ENCODE measurements at places on chromosomes 16 and 17.

DNA sequence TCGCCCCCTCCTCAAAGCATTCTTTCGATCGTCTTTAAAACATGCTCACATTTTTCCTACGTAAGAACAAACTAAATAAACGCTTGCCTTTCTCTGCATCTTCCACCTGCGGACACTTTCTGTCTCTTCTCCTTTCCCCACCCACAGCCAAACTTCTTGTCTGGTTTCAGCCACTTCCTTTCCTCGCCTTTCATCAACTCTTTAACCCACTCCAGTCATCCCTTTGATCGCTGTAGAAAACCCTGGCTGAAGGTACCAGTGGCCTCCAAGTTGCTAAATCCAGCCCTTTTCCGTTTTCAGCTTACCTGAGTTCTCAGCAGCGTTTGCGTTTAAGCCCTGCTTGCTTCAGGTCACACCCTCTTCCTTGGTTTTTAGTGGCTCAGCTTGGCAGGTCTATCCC lies 483 bp downstream of the RPA1 start:
- peak; percentile 58 for DNase-seq

- DNase-seq: no peak
Observed at GRCh38 chr17:19288453-19288852, 51.3 kb downstream of the EPN2 start.

DNA sequence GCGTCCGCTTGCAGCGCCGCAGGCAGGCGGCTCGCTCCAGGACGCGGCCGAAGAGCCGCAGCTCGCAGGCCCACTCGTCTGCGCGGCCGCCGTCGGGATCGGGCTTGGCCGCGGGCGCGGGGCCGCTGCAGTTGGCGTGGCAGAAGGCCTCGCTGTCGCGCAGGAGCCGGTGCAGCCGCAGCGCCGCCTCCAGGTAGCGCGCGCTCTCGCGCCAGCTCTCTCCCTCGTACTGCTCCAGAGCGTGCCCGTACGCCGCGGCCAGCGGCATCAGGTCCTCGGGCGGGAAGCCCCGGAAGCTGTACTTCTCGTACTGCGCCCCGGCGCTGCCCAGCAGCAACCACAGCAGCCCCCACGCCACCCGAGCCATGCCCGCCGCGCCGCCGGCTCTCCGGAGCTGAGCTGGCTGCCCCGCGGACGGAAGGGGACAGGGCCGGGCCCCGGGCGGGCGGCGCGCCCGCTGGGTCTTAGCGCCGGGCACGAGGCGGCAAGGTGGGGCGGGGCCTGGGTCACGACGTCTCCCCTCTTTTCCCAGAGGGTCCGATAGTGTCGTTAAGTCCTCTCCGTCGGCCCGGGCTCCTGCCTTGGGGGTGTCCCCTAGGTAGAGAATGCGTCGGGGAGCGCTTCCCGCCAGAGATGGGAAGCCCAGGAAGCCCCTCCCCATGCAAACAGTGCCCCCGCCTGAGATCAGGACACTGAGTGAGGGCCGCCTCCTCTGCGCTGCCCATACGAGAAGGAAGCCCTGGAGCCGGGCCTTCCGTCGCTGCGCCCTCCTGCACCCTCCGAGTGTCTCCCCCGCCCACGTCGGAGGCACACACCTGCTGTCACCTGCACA lies at the start of gene P3H4:
P3H4 (minus strand) TSS at position 401 of the 832 bp plus-strand sequence; CDS start at position 367, 34 bp downstream.
- DNase-seq: peak; percentile 87

DNA sequence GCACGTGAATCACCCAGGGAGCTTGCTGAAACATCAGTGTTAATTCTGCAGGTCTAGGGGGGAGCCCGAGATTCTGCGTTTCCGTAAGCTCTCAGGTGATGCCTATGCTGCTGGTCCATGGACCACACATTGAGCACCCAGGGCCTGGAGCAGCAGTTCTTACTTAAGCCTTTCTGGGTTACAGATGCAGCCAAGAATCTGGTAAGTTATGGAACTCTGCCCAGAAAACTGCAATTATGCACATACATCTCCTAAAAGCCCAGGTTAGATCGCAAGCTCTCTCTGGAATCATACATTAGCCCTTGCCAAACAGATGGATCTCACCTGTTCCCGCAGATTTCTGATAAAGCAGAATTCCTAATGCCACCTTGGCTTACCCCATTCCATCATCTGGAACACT lies 265.9 kb upstream of the SALL1 start:
- DNase-seq: no peak

DNA sequence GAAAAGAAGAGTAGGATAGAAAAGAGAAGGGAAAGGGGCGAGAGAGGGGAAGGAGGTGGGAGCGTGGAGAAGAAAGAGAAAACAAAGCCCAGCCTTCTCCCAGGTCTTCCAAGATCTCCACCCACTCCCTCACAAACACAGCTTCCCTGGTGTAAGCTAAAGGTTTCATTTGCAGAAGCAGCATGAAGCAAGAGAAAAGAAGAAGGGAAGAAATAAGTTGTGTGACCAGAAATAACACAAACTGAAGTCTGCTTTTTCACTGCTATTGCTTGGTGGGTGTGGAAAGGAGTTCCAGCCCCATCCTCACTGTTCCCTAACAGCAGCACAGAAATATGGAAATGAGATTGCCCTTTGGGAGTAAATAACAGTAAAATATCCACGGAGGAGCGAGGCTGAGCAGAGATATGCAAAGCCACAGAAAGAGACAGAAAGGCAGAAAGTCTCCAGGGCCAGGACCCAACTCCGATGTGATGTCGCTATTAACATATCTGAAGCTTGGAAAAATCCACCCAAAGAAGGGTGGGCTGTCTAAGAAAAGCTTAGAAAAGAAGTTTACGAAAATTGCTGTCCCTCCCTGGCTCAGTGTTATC lies 10.3 kb upstream of the GAS7 start:
- no peak for DNase-seq

- DNase-seq: no peak
Observed at GRCh38 chr17:82092995-82093751, 4.9 kb downstream of the FASN start.

DNA sequence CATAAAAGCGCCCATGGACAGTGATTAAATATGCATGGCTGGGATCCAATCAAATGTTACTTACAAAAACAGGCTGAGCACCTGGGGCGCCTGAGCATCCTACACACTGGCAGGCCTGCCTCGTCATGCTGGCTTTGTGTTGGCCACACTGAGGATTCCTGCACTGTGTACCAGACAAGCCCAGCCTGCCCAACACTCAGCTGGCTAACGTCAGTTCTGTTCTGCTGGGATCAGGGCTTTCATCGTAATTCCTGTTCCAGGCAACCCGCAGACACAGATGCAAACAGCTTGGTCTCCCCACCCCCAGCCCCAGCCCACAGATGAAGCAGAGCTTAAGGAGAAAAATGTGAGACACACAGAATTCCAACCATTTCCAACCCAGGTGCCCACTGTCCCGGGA lies 30.7 kb downstream of the PIMREG start:
- DNase-seq: no peak

GRCh38 chr16:85187886-85188285 lies 75.6 kb upstream of the CIBAR2 start:
- no peak for DNase-seq

DNA sequence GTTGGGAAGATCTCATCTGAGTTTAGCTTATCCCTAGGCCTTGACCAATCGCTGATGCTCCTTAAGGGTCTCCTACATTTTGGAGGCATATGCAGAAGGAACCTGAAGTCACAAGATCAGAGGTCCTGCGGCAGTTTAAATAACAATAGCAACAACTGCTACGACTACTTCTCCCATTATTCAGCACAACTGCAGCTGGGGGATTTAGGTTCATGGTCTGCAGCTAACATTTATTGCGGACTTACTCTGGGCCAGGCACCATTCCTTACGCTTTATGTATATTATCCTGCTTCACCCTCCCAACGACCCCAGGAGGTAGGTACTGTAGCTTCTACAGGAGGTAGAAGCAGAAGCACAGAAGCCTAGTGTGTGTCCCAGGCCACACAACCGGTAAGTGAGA lies 59.5 kb downstream of the AKAP1 start:
- DNase-seq: no peak

DNA sequence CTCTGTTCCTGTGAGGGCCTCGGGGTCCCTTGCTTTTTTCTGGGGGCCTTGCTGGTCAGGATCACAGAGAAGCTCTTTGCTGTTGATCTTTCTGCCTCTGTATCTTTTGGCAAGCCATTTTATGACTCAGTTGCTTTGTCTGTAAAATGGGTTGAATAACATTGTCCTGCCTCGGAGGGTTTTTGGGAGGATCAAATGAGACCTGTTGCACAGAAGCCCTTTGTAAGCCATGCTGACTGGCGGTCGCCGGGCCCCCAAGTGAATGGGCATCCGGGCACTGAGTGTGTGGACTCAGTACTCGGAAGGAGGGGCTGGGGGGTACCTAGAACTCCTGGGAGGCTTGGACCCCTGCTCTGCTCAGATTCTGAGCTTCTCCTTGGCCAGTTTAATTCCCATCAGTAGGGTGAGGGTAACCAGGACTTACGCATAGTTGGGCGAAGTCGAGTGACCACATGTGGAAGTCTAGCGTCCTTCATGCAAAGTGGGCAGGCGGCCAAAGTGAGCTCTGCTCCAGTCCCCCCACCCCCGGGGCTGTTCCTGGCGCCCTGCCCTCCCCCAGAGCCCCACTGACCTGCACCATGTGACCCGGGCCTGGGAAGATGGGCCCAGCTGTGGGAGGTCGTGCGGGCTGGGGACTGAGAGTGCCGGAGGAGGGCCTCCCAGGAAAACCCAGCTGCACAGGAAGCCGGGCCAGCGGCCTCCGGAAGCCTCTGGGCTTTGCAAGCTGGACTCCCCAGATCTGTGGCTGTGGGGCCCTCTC lies 284.0 kb downstream of the SEC14L1 start:
- DNase-seq: no peak

DNA sequence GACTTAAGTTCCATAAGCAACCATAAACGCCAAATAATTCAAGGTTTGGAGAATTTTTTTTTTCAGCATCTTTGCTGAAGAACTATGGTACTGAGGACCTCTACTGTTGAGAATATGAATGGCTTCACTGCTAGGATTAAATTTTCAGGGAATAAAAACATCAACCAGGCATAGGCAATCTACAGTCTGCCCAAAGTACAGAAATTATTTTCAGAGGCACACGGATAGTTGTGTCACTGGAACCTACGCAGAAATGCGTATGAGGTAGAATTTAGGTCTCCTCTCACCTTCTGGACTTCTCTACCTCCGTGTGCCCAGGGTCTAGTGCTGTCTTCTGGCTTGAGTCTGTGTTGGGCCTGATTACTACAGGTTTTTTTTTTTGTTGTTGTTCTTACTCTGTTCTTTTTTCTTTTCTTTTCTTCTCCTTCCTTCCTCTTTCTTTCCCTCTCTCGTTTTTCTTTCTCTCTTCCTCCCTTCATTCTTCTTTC lies 39.7 kb downstream of the NACA2 start:
- no peak for DNase-seq

- no peak for DNase-seq
Observed at GRCh38 chr17:63535640-63536039, 12.5 kb downstream of the KCNH6 start.

DNA sequence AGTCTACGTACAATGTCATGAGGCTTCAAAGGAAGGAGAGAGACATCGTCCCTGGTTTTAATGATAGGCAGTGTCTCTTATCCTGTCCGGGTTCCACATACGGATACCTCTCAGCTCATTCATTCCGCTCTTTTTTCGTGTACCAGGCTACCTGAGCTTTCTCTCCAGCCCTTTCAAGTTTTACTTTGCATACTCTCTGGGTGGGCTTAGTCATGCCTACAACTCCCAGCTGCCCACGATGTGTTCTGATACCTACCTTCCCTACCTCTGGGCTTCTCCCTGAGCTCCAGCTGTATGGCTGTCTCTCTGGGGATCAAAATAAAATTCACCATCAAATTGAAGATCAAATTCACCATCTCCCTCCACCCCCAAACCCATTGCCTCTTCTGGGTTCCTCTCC lies 354.0 kb upstream of the EEF2KMT start:
- no peak for DNase-seq

GRCh38 chr17:71632328-71632727 lies 488.5 kb upstream of the SOX9 start:
- DNase-seq: no peak

- DNase-seq: peak; percentile 86
Observed at GRCh38 chr17:4789951-4790704, 1.4 kb downstream of the GLTPD2 start.

DNA sequence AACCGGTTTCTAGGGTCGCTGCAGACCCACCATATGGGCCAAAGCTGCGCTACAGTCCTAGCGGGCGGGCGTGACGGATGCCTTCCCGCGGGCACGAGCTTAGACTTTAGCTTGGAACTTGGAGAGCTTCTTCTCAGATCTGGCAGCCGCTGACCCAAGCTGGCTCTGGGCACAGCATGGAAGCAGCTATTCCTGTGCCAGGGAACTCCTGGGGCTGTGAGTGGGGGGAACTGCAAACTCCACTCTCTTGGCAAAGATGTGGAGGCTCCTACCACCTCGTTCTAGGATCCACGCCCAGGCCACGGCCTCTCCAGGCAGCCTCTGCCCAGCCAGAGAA lies 8.8 kb downstream of the FAAP100 start:
- no peak for DNase-seq

DNA sequence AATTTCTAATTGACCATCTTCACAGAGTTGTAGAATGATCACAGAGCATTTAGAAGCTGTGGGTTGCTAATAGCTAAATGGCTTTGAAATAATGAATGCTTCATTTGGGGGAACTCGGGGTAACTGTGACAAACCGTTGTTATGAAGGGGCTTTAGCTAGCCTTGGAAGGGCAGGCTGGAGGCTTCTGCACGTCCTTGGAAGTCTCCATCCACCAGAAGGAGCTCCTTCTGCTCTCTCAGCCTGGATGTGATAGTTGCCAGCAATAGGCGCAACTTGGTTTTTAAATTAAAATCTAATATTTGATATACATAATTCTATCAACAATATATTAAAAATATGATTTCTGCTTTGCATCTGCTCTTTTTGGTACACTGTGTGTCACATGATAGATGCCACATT lies 200.5 kb downstream of the RPTOR start:
- DNase-seq: no peak

DNA sequence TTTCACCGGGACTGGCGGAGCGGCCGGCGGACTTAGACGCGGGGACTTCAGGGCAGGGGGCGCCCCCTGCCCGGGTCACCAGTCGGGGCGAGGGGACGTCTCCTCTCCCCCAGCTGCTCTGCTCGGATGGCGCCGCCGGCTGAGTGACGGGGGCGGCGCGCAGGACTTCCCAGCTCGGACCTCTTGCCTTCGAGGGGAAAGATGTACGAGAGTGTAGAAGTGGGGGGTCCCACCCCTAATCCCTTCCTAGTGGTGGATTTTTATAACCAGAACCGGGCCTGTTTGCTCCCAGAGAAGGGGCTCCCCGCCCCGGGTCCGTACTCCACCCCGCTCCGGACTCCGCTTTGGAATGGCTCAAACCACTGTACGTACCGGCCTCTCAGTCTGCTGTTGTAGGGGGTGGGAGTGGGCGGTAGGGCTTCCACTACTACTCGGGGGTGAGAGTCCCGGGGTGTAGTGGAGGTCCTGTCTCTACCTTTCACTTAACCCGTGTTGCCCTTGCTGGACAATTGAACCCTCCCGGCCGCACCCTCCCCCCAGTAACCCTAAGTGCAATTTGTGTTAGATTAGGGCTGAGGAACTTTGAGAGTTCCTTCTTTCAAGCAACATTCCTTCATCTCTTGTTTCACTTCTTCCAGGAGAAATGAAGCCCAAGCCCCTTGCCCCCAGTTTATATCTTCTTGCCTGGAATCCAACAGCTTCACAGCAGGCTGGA lies 21.9 kb downstream of the GJD3 start:
- DNase-seq: no peak

GRCh38 chr16:28873543-28874201 lies 4.6 kb upstream of the ATP2A1 start:
- peak; percentile 80 for DNase-seq
